ENCODE measurements at places on chromosomes 7 and 10. TPM values are rescaled to one million over a fixed set of nuclear protein-coding genes. Genes with fewer than 3 reads are reported as not detected.

The DLX6 gene
- total RNA-seq: 10.9 TPM

The TEX47 gene
- not detected for total RNA-seq

The PUS7 gene
- total RNA-seq: 15.5 TPM

The NSMCE4A gene
- 46.9 TPM for total RNA-seq

The CUZD1 gene
- not detected for total RNA-seq

The UNC5B gene
- total RNA-seq: 91.5 TPM

The CABCOCO1 gene
- 2.5 TPM for total RNA-seq

DNA sequence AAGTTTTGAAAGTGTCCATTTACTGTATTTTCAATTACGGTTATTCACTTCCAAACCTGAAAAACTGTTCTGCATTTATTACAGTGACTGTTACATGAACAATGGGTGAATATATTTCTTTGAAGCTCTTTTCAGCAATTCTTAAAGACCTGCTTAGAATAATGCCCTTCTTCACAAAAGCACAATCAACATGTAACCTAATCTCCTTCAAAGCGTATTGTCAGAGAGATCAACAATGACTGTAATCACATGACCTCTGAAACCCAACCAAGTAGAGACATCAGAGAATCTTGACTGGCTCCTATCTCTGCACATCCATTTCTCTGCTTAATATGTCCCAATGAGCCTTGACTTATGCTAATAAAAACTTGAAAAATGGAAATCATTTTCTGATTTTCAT is 126.7 kb downstream of the NRCAM start:
- no peak for DNase-seq

GRCh38 chr10:98351831-98352402 is 63.1 kb downstream of the PYROXD2 start:
- DNase-seq: no peak

DNA sequence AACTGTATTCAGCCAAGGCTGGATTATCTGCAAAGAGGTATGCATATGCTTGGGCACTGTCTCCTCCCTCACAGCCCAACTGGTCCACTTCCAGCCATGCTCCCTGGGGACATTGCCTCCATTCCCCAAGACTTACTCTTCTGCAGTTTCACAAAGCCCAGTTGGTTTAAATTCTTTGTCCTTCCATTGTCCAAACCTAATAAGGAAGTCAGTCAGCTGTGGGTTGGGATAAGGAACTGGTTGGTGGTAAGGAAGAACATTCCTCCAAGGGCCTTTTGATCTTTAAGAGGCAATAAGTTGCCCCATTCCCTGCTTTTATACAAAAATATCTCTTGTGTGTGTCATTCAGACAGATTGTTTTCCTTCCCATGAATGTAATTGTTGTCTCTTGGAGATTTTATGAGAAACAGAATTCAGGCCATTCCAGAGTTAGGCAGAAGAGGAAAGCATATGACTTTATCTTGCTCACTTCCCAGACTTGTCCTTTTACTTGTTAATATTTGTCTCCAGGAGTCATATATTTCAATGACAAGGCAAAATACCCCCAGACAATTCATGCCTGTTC is 673.7 kb downstream of the SUGCT start:
- DNase-seq: no peak

GRCh38 chr10:123550675-123551096 is 115.5 kb upstream of the GPR26 start:
- no peak for DNase-seq

DNA sequence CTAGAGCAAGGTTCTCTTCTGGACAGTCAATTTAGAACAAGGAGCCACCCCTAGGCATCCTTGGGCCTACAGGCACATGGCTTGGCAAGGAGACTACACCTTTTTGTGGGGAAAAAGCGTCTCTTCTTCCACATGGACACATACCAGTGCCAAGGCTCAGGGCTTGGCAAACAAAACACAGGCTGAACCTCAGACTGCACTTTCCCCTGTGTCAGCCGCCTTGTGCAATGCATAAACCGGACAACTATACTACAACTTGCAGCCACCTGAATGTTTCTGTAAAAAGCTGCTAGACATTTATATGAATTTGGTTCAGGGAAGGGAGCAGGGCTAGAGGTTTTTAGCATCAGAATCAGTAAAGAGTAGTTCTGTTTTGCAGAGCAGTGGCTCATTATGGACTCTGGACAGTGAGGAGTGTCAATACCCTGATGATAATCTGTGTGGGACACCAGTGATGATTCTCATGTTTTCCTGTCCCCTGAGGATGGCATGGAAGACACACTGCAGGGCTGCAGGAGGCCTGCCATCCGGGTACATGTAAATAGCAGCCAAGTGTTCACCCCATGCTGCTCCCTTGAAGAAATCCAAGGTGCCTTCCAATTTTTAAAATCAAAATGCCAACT is 118.9 kb downstream of the GATA3 start:
- DNase-seq: no peak

DNA sequence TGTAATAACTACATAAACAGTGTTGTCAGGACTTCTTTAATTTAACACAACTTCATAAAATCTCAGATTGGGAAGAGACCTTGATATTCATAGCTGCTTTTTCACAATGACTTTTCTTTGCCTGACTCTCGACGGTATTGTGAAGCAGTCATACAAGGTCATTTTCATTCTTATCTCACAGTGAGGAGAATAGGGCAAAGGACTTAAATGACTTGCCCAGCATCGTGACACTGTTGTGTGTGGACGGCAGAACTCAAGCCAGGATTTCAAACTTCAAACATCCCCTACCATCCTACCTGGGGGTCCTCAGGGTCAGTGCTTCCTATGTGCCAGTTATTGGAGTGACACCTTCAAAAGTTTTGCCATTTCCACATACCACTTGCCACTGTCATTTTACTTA is 138.5 kb upstream of the GDF10 start:
- DNase-seq: no peak

GRCh38 chr7:133675510-133676218 is 422.8 kb downstream of the EXOC4 start:
- no peak for DNase-seq

- DNase-seq: no peak
Measured at GRCh38 chr10:118571123-118571522, 24.3 kb downstream of the PRLHR start.

DNA sequence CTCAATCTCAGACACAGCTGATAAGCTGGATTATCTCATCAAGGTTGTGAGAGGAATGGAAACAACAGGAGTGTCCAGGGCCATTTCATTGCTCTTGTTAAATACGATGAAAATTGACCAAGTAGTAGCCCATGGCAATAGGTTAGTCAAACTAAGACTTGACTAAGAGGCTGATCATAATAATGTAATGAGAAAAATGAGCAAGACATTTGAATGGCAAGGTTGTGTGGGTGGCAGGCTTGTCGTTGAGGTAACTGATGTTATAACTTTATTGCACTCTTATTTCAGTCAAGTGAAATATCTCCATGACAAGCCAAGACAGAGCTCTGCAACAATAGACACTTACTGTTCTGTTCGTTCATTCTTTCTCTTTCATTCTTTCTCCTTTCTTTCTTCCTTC is 532.0 kb downstream of the GATA3 start:
- no peak for DNase-seq

DNA sequence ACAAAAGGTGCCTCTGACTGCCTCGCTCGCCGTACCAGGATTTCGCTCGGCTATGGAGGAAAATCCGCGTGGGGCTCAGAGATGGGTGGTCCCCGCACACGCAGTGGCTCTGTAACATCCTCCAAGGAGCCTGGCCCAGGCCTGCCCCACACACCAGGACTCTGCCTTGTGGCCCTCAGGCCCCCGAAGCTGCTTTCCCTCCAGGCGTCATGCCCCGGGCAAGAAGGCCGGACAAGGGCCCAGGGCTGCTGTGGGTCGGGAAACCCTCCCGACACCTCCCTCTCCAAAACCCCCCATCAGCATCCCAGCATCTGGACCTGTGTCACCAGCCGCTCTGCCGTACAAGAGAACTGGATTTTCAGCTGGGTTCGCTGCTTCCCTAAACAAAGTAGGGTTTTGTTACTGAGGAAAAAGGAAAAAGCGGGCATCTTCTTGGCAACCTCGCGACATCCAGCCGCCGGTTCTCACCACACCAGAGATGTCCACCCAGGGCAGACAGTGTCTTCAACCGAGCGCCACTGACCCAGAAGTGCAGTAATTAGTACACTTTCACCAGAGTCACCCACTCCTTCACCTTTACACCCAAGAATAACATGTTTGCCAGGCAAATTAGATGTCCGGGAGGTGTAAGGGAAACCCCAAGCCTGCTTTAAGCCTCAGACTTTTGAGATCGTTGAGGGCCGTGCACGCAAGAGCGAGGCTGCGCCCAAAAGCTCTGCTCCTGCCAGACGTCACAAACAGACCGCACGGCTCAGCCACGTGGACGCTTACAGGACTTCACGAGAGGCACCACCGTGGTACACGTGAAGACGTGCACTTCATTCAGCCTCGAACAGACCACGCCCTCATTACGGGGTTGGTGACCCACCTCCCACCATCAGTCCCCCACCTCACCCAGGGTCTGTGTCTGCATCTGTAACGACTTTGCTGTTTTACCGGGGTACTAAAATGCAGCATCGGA is 62.2 kb downstream of the DIP2C start:
- no peak for DNase-seq

DNA sequence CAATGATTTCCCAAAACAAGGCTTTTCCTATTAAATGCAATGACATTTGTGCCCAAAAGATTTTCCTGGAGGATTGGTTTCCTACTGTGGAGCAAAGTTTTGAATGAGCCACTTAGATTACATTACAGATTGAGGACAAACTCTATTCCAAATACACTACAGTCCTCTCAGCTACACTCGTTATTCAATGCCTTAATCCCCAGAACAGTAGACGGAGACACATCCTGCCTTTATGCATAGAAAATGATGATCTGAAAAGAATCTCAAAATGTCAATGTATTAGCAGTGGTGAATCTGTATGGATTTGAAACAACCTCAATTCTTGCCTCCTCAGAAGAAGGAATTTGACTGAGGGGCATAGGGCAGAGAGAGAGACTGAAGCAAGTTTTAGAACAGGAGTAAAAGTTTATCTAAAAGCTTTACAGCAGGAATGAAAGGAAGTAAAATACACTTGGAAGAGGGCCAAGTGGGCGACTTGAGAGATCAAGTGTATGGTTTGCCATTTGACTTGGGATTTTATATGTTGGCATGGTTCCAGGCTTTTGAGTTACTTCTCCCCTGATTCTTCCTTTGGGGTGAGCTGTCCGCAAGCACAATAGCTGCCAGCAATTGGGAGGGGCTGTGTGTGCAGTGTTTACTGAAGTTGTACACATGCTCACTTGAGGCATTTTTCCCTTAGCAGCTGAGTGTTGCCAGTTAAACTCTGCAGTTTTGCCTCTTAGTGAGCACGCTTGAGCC is 891.9 kb upstream of the MBL2 start:
- no peak for DNase-seq

DNA sequence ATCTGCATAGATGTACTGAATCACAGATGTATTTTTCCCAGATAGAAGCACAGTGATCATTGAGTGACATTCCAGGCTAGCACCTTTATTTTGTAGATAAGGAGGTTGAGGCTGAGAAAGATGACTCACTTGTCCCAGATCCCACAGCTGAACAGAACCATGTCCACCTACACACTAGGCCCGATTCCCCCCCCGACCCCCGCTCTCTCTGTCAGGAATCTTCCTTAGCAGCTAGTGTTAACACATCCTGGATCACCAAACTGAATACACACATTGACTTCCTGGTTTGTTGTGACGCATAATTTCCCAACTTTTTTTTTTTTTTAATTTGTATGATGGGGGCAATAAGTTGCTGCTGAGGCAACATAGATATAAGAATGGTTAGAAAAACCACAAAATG is 5.2 kb downstream of the SFMBT2 start:
- DNase-seq: no peak
